ENCODE measurements at places on chromosomes 1 and 21.

GRCh38 chr1:109732390-109732881 lies 8.4 kb downstream of the GSTM3 start:
- DNase-seq, result no peak

GRCh38 chr1:176826265-176826664 lies 338.2 kb downstream of the ASTN1 start:
- DNase-seq, result peak; percentile 48

DNA sequence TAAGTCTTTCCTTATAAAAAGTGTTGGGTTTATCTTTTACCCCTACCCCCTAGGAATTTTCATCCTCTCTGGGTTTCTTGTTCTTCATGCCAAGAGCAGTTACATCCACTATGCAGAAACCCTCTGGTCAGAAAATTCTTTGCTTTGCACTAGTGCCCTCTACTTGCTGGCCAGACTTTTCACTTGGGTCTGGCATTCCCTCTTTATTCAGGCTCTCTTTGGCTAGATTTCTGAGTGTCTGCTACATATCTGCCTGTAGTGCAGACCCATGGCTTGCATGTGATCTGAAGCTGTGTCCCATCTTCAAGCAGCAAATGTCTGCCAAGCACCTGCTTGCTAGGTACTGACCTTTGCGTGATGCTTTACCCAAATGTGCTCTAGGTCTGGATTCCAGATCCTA lies 237.0 kb downstream of the GPATCH2 start:
- DNase-seq, result no peak

DNA sequence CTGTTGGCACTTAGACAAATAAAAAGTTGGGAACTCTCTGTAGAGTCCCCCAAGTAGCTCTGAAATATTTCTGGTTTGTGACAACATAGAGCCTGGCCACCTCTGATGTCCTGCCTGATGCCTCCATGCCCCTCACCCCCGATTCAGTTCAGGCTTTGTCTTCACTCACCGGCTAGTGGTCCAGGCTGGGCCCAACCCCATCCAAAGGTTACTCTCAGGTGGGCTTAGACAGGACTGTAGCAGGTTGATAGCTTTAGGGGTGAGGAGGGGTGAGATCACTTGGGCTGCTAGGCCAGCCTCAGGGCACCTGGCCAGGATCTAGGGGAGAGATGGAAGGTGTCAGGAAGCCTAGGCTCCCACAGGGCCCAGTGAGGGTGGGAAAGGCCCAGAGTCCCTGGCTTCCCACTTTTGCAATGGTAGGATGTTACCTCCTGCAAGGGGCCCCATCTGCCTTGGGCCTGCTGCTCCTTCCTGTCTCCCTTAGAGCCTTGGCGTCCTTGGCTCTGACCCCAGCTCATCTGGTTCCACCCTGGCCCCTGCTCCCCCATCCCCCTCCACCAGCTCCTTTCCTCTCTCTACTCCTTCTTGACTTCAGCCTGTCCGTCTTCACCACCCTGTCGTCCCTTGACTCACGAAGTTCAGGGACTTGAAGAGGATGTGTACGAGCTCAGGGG lies 6.7 kb downstream of the EPS8L3 start:
- no peak for DNase-seq

GRCh38 chr1:101924700-101925099 lies 72.0 kb downstream of the OLFM3 start:
- DNase-seq, result no peak

- DNase-seq, result no peak
Measured at GRCh38 chr1:94327001-94327690, 89.8 kb upstream of the ARHGAP29 start.

DNA sequence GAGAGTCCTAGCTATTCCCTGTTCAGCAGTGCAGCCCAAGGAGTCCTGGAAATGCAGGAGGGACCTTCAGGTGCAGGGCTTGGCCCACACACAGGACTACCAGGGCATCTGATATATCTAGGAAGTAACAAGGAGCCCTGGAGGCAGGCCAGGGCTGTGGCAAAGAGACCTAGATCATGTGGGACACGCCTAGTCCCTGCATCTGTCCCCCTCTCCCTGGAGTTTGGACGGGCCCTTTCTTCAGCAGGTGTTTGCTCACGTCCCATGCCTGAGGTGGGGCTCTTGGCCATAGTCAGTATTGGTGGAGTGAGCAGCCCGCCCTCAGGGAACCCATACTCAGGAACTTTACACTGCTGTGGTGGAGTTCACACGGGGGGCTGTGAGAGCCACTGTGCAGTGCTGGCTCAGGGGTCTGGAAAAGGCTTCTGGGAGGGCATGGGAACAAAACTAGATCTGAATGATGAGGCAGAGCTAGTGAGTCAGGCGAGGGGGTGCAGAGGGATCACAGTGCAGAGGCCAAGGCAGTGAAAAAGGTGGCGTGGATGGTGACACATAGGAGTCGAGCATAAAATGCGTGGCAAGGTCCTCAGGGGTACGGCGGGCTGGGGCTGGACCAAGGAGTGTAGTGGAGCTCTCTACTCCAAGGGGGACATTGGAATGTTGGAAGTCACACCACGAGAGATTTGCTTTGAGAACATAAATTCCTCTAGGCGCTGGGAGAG lies 25.6 kb downstream of the TMEM53 start:
- no peak for DNase-seq
